Pancreas (tissue), 10 donors: ENCODE measurements at places on chromosomes 5 and 9. TPM values are rescaled to one million over a fixed set of nuclear protein-coding genes. Genes with fewer than 3 reads are reported as not detected.

The RNF180 gene
- polyA plus RNA-seq: 1.3 TPM

The FAXDC2 gene
- polyA plus RNA-seq: 3.6 TPM

The KIF20A gene
- 0.05 TPM for polyA plus RNA-seq

The LRRTM2 gene
- polyA plus RNA-seq: 0.21 TPM

The RNF183 gene
- 0.46 TPM for polyA plus RNA-seq

The DMRT3 gene
- polyA plus RNA-seq: not detected

The TMEM8B gene
- polyA plus RNA-seq: 11.1 TPM

The TMEFF1 gene
- polyA plus RNA-seq: not detected

The FST gene
- 0.65 TPM for polyA plus RNA-seq

The OBP2B gene
- not detected for polyA plus RNA-seq

The CCL27 gene
- polyA plus RNA-seq: not detected

The GPX8 gene
- polyA plus RNA-seq: 2.5 TPM

The BRINP1 gene
- polyA plus RNA-seq: 0.19 TPM
